ENCODE measurements at places on chromosomes 11 and 22. TPM values are rescaled to one million over a fixed set of nuclear protein-coding genes. Genes with fewer than 3 reads are reported as not detected.

OR6T1 gene
- total RNA-seq: not detected

C11orf98 gene
- 78.9 TPM for total RNA-seq

MYEOV gene
- 0.67 TPM for total RNA-seq

DNA sequence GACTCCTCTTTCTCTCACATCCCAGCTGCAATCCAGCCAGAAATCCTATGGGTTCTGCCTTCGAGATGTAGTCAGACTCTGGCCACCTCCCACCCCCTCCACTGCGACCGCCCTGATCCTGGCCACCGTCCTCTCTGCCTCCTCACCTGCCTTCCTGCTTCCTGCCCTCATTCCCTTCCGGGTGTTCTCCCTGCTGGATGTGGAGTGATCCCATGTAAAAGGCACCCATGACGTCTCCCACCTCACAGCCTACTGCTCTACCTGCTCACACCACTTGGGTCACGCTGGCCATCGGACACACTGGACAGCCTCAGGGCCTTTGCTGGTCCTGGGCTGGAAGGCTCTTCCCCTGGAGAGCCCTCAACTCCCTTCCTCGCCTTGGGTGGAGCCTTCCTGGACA is 33.7 kb upstream of the CD5 start:
- DNase-seq: no peak

- DNase-seq: no peak
These were observed 2.9 kb downstream of the TPCN2 start for GRCh38 chr11:69051381-69052342.

DNA sequence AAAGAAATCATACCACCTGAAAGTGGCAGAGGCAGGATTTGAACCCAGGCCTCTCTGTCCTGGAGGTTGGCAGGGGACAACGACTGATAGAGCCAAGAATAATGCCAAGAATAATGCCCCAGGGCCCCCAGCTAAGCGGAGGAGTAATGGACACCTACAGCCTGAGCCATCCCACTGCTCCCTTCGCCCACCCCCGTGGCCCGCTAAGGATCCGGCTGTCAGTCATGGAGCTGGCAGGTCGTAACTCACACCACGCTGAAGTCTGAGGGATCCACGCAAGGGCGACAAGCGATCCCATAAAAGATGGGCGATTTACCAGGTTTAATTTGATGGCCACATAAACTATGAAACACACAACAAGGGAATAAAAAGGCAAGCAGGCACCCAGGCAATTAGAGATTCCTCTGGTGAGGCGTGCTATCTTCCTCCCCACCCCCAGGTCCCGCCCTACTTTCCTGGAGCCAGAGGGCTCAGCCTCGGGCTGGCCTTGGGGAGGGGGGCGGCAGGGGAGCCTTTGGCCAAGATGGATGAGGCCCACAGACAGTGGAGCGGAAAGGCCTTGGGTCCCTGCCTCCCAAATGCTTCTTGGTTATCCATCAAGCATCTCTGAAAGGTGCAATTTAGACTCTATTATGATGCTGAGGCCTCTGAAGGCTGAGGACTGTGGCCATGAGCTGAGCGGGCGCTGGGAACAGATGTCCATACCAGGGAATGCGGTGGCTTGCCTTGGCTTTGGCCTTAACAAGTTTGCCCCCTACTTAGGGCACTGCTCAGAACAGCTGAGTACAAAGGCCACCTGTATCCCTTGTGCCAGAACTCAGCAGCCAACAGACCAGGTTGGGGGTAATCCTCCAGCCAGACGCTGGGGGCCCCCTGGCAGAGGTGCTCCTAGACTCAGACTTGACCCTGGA is 55.2 kb downstream of the MACROD1 start:
- no peak for DNase-seq

DNA sequence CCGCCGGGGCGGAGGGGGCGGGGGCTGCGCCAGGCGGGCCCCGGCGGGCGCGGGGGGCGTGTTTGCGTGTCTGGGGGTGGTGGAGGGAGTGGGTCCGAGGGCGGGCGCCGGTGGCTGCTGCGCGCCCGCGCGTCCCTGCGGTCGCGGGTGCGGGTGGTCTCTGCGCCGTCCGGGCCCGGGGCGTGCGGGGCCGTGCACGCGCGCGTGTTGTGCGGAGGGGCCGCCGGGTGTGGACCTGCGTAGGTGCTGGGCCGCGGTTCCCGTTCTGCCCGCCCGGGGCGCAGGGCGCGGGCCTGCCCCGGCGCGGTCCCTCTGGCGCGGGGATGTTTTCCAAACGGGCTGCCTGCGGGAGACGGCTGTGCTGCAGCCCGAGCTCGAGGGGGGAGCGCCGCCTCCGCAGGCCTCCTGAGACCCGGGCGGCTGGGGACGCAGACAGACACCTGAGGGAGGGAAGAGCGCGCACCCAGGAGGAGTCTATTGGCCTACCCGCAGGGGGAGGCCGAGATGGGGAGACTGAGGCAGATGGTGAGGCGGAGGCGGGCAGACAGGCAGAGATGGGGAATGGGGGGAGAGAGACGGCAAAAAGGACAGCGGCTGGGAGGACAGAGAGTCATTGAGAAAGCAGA is 442 bp downstream of the PELI3 start:
- DNase-seq: no peak

DNA sequence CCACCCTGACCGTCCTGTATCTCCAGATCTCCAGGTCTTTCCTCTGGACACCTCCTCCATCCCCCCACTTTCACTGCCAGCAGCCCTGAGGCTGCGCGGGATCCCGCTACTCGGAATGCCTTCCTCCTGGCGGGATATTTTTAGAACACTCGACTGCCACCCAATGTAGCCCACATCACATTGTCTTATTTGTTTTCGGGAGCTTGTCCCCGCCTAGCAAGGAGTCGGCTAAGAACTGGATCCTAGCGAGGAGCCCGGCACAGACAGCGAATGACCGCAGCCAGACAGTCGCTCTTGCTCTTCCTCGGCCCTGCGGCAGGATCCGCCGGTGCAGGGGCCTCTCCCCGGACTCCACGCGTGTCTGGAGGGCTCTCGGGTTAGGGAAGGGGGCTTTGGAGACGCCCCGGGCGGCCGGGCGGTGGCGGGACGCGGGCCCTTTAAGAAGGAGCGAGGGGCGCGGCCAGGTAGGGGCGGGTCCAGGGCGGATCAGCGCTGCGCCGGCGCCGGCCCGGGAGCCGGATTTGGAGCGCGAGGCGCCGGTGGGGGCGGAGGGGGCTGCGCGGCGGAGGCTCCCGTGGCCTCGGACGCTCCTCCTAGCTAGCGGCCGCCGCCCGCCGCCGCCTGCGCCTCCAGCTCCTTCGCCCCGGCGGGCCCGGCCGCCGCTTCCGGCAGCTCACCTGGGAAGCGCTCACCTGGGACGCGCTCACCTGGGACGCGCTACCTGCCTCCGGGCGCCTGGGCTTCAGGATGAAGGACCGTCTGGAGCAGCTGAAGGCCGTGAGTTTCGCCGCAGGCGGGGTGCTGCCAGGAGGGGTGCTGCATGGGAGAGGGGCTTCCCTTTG is at the start of gene STX3:
TSS of gene STX3 (plus strand) at position 518 of the 842 bp plus-strand sequence. CDS start at position 748, 230 bp downstream.
- DNase-seq: peak; percentile 82

GRCh38 chr11:2847561-2847960 is 38.0 kb downstream of the CDKN1C start:
- no peak for DNase-seq

GRCh38 chr22:17119481-17120202 is 1.5 kb downstream of the TMEM121B start:
- DNase-seq: no peak

Data from mammary epithelial cell (primary cell).